ENCODE measurements at places on chromosomes 6 and 20. TPM values are rescaled to one million over a fixed set of nuclear protein-coding genes. Genes with fewer than 3 reads are reported as not detected.

The PKIB gene
- total RNA-seq, result 6.0 TPM

The KCNK16 gene
- not detected for total RNA-seq

DNA sequence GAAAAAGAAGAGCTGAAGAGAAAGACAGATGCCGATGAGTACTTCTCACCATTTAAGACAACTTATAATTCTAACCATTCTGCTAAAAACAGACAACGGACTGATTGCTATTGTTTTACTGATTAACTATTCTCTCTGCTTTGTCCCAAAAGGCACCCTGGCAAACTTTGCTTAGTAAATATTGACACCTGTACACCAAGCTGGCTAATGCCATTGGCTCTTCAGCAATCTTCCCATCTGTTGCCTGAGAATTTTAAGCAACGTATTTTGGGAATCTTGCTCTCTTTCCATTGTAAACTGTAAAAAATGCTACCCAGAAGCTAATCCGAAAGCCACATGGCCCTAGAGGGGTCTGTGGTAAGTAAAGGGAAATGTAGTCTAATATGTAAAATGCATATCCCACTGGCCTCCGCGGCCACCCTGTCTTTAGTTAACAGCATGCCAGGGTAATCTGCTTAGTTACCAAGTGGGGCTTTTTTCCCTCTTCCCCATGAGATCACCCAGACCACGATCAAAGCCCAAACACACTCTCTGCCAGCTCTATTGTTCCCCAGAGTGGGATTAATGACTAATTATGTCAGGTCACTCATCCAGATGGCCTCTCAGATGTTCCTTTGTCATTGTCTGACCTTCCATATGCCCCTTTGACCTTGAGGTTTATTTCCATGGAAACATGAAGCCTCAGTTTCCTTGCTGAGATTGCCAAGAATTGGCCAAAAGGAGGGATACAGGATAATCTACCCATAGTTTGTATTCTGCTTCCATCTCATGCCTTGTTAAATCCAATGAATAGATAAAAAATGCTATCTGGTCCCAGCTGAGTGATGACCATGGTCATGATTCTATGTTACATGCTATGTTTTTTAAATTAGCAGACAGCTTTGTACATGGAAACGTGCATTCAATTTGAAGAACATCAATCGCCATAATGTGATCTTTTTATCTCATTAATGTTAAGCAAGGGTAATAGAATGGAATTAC lies 216.4 kb upstream of the MCHR2 start:
- no peaks in the 10 kb centered on the region for H3K27me3 ChIP-seq
- no peak overlapping the region for H3K27ac ChIP-seq
- no peak overlapping the region for H3K4me3 ChIP-seq
- DNase-seq, result no peak
- H3K4me1 ChIP-seq, result no peaks in the 10 kb centered on the region

DNA sequence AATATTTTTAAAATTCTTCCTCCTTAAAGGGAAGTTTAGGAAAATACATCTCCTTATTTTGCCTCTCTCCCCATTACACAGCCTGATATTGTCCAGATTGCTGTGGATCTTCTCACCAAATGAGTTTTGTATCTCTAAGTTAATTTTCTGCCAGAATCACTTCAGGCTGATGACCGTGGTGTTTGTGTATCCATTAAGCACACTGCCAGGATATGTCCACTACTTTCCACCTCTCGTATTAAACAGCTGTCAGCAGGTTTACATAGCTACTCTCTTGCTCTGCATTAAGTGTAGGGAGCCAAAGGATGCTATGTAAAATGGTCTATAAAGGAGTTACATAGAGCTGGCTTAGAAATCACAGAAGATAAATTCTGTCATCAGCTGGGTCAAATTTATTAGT lies 201.1 kb downstream of the ZFAND3 start:
- DNase-seq, result no peak
- no peaks in the 10 kb centered on the region for H3K27me3 ChIP-seq
- H3K4me3 ChIP-seq, result no peak overlapping the region
- no peaks in the 10 kb centered on the region for H3K36me3 ChIP-seq
- no peaks in the 10 kb centered on the region for H3K4me1 ChIP-seq
- no peak overlapping the region for H3K27ac ChIP-seq

DNA sequence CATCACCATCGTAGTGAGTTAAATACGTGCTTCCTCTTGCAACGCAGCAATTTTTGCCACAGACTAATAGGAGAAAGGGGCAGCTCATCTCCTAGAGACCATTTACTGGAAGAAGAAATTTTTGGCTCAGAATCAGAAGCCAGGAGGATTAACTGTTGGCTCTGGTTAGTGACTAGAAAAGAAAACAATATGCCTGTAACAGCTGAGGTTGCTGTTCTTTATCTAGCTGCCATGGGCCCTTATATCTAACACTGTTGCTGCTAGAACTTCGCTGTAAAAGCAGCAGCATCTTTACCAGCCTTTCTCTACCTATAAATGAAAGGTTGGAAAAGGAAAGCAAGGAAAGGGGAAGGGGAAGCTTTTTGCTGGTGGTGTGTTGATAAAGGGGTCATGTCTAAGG lies 65.9 kb downstream of the FAM135A start:
- no peak overlapping the region for H3K4me3 ChIP-seq
- peaks cover 29% of the 10 kb centered on the region for H3K36me3 ChIP-seq
- no peaks in the 10 kb centered on the region for H3K4me1 ChIP-seq
- no peaks in the 10 kb centered on the region for H3K27me3 ChIP-seq
- no peak for DNase-seq

- DNase-seq, result no peak
- H3K4me3 ChIP-seq, result no peak overlapping the region
- peaks cover 22% of the 10 kb centered on the region for H3K36me3 ChIP-seq
- no peaks in the 10 kb centered on the region for H3K27me3 ChIP-seq
- peaks cover 6% of the 10 kb centered on the region for H3K4me1 ChIP-seq
These were observed 9.6 kb upstream of the NRM start for GRCh38 chr6:30700340-30700739.

DNA sequence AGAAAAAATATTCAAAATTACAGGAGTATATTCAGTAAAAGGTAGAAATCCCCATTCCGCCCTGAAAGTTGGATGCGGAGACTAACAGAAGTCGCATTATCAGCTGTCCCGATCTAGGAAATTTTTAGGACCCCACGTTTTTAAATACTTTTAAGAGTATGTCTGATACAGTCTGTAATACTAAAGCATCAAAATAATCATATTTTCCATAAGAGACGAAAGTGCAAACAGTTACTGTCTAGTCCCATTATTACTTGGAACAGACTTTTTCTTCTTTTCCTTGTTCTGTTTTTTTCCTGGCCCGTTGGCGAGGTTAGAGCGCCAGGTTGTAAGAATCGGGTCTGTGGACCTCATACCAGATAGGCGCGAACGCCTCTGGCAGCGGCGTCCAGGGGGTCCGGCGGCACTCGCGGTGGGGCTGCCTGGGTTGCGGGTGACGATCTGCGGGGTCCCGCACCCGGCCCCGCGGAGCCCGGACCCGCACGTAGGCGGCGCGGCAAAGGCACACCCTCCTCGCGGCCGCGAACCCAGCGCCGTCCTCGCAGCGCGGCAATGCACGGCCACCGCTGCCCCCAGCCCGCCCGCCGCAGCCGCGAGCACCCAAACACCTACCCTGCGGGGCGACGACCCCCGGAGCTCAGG lies 460 bp downstream of the PLAGL1 start:
- DNase-seq, result peak; percentile 14
- H3K27me3 ChIP-seq, result no peaks in the 10 kb centered on the region
- H3K4me1 ChIP-seq, result no peaks in the 10 kb centered on the region

GRCh38 chr6:107786179-107786578 lies 37.9 kb downstream of the SCML4 start:
- no peaks in the 10 kb centered on the region for H3K36me3 ChIP-seq
- no peak overlapping the region for H3K4me3 ChIP-seq
- no peak for DNase-seq
- H3K27me3 ChIP-seq, result peaks cover 11% of the 10 kb centered on the region
- H3K27ac ChIP-seq, result no peak overlapping the region

DNA sequence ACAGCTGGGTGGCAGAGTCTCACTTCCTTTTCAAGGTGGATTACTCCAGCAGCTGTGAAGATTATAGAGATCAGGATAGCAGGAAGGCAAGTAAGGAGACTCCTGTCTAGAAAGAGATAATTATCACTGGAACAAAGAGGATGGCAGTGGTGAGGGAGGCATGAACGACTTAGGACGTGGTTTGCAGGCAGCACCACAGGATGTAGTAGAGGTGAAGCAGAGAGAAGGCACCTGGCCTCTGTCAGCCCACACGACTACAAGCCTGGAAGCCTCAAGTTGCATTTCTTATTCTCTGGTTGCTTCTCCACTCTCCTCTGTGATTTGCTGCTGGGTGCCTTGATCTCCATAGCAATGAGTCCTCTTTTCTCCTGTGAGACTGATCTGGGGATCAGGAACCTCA lies 62.7 kb downstream of the TSHZ2 start:
- peaks cover 20% of the 10 kb centered on the region for H3K4me1 ChIP-seq
- DNase-seq, result no peak
- H3K27ac ChIP-seq, result no peak overlapping the region
- no peak overlapping the region for H3K4me3 ChIP-seq
- H3K36me3 ChIP-seq, result no peaks in the 10 kb centered on the region

DNA sequence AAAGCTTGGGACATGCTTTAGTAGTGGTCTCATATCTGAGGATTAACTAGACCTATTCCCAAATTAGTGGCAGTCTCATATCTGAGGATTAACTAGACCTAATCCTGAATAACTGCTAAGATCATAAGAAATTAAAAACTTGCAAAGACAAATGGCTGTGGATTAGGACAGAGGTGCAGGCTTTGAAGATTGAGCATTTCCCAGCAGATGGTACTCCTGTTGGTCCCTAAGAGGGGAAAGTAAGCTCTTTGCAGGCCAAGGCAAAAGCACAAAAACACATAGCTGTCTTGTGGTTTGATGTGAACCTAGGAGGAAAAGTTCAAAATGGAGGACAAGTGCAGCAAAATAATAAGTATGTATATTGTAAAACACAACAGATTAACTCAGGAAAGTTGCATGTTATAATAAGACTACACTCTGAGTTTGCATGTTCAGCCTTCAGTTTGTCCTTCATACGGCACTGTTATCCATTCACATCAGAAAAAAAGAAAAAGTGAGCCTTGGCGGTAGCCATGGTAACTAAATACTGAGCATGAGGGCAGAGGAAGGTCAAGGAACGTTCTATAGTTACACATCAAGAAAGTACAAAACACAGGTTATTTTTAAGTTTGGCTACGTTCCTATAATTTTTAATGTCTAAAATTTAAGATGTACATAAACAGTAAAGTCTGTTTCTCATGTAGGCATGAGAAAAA lies 62.8 kb downstream of the FILIP1 start:
- peaks cover 4% of the 10 kb centered on the region for H3K4me1 ChIP-seq
- no peaks in the 10 kb centered on the region for H3K27me3 ChIP-seq
- no peak for DNase-seq
- H3K27ac ChIP-seq, result no peak overlapping the region
- H3K36me3 ChIP-seq, result no peaks in the 10 kb centered on the region

DNA sequence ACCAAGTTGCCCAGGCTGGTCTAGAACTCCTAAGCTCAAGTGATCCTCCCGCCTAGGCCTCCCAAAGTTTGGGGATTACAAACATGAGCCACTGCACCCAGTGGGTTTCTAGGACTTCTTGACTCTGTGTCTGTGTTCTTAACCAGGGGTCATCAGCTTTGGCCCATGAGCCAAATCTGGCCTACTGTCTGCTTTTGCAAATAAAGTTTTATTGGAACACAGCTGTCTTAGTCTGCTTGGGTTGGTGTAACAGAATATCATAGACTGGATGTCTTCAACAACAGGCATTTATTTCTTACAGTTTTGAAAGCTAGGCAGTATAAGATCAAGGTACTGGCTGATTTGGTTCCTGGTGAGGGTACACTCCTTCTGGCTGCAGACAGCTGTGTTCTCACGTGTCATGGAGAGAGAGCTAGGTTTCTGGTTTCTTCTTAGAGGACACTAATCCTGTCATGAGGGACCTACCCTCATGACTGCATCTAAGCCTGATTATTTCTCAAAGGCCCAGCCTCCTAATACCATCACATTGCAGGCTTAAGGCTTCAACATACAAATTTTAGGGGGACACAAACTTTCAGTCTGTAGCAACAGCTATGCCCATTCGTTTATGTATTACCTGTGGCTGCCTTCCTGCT lies 23.3 kb downstream of the ARFGEF2 start:
- no peak overlapping the region for H3K4me3 ChIP-seq
- H3K4me1 ChIP-seq, result no peaks in the 10 kb centered on the region
- H3K27me3 ChIP-seq, result no peaks in the 10 kb centered on the region
- no peak overlapping the region for H3K27ac ChIP-seq
- H3K36me3 ChIP-seq, result peaks cover 49% of the 10 kb centered on the region

DNA sequence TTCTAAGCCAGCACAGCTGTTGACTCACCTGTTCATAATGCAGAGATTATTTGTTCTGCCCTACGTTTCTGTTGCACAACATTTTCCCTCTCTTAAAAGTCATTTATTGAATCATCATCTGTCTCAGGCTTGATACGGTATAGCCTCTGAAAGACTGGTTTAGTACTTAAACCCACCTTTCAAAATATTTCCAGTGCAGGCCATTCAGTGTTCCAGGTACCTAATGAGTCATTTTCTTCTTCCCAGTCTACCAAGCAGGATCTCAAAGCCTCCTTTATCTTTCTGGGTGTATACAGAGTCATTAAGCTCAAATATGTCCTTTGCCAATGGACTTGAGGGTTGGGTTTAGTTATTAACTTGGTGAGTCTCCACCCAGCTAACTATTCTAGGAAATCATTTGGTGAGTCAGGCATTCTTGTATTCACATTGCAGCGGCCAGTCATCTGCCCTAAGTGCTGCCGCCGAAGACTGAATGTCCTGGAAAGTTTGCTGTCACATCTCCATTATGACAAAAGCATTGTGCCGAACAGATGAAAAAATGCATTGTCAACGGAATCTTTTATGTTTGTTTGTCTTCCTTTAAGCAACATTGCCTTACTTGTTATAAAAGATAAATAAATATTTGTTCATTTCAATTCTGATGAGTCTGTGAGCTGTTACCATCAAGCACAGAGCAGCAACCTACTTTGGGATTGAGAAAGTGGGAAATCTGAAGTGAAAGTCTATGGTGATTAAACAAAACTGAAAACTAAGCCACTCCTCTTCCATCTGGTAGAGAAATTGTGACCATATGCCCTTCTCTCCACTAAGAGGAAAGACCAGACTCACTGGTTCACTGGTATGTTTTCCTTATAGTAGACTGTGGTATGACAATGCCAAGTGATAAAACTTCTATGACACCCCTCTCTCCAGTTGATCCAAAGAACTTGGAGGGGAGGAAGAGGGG lies 14.3 kb upstream of the FAM135A start:
- H3K27me3 ChIP-seq, result no peaks in the 10 kb centered on the region
- H3K4me3 ChIP-seq, result peak overlapping the region; percentile 52
- DNase-seq, result peak; percentile 77
- peak overlapping the region; percentile 81 for H3K27ac ChIP-seq
- H3K36me3 ChIP-seq, result no peaks in the 10 kb centered on the region

GRCh38 chr6:35147486-35147885 lies 6.3 kb upstream of the TCP11 start:
- H3K4me1 ChIP-seq, result peaks cover 15% of the 10 kb centered on the region
- H3K36me3 ChIP-seq, result no peaks in the 10 kb centered on the region
- no peak for DNase-seq
